ENCODE measurements at places on chromosomes 12 and 14. TPM values are rescaled to one million over a fixed set of nuclear protein-coding genes. Genes with fewer than 3 reads are reported as not detected.

DNA sequence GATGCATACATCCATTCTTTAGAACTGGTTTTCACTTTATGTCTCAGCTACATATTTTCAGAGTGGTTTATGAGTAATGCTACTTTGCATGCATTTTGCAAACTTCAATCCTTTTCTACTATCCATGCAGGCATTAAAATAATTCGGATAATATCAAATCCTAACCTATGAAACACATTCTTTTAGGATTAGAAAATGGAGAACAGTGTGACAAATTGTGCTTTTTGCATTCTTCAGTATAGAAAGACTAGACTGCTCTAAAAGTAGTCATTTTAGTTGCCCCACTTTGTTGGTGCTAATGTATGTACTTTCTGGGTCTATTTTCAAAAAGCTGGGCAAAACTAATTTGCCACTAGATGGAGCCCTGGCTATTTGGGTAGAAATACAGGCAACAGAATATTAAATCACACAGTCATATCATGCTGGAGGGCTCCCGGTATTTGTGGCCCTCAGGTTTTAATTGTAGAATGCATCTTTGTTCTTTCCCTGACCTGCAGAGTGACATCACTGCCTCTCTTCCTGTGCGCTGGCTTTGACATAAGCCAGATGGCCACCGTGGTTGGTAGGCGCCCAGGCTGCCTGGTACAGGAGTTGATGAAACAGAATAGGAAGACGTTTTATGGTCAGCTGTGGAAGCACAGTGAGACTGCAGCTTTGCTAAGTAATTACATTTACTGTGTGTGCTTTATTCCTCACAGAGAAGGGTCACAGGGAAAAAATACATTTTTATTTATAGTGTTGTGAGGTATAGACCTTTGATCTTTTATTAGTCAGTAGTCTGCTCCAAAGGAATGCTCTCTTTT, 28.1 kb downstream of the MSRB3 start:
- peak; percentile 32 for DNase-seq

DNA sequence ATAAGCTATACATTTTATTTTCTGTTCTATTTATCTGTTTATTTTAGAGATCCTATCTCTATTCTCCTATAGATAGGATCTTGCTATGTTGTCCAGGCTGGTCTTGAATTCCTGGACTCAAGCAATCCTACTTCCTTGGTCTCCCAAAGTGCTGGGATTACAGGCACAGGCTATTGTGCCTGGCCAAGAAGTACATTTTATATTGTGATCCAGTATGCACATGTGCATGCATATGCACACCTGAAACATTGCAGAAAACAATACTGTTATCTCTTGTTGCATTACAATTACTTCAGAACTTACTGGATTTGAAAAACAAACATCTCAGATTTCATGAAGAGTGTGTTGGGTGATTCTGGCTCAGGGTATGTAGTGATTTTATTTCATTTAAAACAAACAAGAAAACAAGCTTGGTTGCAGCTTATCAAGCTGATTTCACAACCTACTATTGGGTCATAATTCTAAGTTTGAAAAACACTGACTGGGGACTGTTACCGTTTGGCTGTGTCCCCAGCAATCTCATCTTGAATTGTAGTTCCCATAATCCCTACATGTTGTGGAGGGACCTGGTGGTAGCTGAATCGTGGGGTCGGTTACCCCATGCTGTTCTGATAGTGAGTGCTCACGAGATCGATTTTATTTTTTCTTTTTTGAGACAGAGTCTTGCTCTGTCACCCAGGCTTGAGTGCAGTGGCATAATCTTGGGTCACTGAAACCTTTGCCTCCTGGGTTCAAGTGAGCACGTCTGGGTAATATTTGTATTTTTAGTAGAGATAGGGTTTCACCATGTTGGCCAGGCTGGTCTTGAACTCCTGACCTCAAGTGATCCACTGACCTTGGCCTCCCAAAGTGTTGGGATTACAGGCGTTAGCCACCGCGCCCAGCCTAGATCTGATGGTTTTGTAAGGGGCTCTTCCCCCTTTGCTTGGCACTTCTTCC, 31.3 kb downstream of the ERC1 start:
- no peak for DNase-seq

DNA sequence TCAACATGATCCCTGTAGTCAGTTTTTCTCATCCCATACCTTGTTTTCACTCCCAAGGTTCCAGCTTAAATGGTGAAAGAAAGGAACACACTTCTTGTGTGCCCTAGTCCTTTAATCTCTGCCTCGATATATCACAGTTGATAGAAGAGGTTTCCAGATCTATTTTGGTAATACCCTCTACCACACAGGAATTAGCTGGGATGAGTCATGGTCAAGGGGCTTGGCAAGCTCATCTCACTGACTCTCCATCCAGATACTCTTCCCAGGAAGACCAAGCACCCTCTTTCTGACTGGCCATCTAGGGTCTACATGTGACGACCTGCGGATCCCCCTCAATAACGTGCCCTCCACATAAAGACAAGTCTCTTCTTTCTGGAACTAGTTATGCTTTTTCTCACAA, 277.9 kb downstream of the ITPR2 start:
- DNase-seq: no peak

DNA sequence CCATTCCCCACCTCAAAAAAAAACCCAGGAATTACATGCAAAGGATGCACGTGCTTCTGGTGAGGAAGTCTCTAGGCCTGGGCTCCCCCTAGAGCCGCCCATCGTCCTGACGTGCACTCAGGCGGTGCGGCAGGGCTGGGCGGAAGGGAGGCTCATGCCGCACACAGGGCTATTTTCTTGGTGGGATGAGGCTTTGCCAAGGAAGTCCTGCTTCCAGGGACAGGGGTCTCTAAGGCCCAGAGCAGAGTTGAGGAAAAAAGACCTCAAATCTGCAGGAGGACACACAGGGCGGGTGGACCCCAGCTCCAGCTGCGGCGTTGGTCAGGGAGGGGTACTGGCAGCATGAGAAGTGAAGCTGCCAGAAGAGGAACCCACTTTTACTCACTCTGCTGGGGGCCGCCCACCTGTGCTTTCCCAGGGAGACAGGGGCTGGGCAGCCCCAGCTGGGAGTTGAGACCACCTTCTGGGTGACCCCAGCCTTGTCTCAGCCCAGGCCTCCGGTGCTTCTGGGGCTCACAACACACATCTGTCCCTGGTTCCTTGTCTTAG, 4.2 kb downstream of the RHOF start:
- no peak for DNase-seq

DNA sequence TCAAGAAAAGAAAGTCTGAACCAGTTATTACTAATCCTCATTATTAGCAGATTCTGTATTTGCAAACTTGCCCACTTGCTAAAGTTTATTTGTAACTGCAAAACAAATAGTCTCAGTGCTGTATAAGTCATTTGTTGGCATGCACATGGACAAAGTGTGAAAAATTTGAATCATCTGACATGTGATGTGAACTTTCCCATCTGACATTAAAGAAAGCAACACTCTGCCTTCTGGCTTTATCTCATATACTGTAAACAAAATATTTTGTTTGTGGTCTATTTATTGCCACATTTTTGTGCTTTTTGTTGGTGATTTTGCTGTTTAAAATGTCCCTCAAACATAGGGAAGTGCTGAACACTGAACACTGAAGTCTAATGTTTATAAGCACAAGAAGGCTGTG, 513.8 kb downstream of the RPL10L start:
- DNase-seq: no peak

DNA sequence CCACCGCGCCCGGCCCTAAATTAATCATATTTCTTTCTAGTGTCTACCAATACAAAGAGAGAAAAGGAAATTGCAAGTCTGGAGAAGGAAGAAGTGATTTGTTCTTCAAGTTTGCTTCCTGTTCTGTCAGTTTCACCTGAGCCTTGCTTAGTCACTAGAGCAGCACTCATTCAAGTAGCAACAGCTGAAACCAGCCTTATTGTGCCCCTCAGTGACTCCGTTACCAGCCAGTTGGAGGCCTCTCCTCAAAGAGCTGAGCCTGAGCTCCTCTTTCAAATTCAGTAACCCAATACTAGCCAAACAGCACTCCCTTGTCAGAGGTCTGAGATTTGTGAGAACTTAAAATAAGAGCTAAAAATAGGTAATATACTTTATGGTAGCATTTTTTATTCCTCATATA, 17.4 kb downstream of the PAWR start:
- no peak for DNase-seq

DNA sequence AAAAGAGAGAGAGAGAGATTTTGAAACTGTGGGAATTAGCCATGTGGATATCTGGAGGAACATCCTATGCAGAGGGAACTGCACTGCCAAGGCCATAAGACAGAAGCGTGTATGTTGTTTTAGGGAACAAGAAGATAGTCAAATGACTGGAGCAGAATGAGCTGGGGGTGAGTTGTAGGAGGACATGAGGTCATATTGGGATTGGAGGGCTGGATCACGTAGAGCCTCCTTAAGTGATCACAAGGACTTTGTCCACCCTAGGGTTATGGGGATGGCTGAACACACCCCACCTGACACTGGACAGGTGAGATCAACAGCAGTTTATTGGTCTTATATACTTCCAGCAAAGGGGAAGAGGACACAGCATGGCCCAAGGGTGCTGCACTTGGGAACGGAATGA, 8.2 kb upstream of the CGRRF1 start:
- DNase-seq: no peak

DNA sequence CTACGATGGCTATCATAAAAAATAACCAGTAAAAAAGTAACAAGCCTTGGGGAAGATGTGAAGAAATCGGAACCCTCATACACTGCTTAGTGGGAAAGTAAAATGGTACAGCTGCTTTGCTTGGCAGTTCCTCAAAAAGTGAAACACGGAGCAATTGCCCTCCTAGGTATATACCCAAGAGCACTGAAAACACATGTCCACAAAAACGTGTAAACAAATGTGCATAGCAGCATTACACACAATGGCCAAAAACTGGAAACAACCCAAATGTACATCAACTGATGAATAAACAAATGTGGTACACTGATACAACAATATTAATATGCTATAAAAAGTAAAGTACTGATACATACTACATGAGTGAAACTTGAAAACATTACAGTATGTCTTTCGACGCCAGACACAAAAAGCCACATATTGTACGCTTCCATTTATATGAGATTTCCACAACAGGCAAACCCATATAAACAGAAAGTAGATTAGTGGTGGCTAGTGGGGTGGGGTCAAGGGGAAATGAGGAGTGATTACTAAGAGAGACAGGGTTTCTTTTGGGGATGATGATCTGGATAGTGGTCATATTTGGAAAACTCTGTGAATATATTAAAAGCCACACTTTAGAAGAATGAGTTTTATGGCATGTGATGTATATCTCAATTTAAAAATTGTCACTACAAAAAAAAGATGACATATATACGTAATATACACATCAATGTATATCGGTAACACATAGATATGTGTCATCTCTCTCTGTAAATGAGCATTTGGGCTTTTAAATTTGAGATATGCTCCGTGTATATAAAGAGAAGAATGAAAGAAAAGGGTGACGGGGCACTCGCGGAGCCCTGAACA, 996 bp downstream of the SLC41A2 start:
- DNase-seq: no peak

- DNase-seq: no peak
These were observed 1.5 kb downstream of the RAP1B start for GRCh38 chr12:68612202-68612601.

- no peak for DNase-seq
These were observed 43.6 kb upstream of the PPP2R5C start for GRCh38 chr14:101717663-101718490.

DNA sequence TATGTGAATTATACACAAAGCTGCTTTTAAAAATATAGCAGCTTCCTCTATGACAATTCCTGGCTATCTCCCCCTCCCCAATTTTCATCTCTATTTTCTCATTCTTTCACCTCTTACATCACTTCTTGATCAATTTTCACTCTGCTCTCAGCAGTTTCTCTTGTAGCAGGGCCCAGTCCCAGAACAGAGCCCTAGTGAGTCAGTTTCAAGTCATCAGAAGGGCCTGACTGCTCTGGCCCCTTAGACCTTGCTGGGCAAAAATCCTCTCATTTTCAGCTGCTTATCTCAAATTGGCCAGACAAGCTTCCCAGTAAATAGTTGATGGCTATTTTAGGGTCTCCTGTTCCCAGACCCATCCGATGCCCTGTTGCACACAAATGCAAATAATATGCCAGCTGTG, 101.4 kb downstream of the TTC7B start:
- no peak for DNase-seq

GRCh38 chr14:100439781-100440180, 116.6 kb downstream of the SLC25A47 start:
- DNase-seq: no peak

- no peak for DNase-seq
These were observed 449.4 kb upstream of the OR4E1 start for GRCh38 chr14:22122829-22123560.

DNA sequence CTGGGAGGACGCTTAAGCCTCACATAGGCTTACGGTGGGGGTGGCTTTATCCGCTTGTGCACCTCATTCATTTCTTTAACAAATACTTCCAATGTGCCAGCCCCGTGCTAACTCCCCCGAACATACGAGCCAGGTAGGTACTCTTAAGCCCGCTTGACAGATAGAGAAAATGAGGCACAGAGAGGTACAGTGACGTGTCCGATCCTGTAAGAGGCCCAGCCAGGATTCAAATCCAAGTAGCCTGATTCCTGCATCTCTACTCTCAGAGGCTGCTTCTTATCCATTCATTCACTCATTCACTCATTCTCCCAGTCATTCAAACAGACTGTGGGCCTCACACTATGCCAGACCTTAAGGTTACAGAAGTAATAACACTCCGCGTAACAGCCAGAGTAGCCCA, 477 bp downstream of the OAS3 start:
- DNase-seq: no peak

DNA sequence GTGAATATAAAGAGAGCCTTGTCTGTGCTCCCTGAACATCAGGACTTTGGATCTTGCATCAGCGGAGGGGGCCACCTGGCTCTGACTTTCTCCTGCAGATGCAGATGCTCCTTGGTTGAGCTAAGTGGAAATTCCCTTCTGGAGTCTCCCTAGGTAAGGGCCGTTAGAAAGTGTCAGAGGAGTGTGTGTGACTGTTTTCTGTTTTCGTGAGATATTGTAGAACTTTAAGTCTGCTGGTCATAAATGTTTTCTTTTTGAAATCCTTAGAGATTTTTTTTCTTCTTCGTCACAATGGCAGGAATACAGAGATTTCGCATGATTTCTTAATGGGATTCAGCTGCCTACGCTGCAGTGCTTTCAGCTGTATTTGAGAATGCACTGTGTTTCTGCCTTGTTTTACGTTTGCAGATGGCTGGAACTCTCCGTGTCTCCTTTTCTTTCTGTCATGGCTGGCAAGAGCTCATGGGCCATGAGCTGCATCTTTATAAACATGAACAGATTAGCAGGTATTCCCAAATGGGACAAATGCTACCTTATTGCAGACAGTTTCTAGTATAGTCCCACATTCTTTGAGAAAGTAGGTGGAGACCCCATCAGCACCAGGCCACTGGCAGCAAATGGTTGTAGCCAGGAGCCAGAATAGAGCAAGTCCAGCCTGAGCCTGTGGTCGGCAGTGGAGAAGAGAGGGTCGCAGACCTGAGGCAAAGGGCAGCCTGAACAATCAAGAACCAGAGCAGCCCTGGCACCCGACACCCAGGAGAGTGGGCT, 76.2 kb upstream of the FRMD6 start:
- DNase-seq: peak; percentile 58

GRCh38 chr12:68538726-68539614, 71.7 kb upstream of the RAP1B start:
- DNase-seq: peak; percentile 68

GRCh38 chr12:105748806-105749600, 389.8 kb downstream of the NUAK1 start:
- DNase-seq: no peak

The RHOJ gene
- polyA plus RNA-seq: 23.4 TPM

The CD9 gene
- 58.1 TPM for polyA plus RNA-seq

The PRICKLE1 gene
- 30.7 TPM for polyA plus RNA-seq

The MYH6 gene
- 10.6 TPM for polyA plus RNA-seq

The PLEKHG7 gene
- polyA plus RNA-seq: 0.26 TPM

The CIROP gene
- not detected for polyA plus RNA-seq

The ETNK1 gene
- 25.3 TPM for polyA plus RNA-seq

Data from muscle of back (tissue), 13 donors.